Effector memory CD8-positive, alpha-beta T cell (primary cell): ENCODE measurements at places on chromosomes 3 and 15.

GRCh38 chr3:54045061-54045815 is 77.1 kb upstream of the CACNA2D3 start:
- no peak for DNase-seq

DNA sequence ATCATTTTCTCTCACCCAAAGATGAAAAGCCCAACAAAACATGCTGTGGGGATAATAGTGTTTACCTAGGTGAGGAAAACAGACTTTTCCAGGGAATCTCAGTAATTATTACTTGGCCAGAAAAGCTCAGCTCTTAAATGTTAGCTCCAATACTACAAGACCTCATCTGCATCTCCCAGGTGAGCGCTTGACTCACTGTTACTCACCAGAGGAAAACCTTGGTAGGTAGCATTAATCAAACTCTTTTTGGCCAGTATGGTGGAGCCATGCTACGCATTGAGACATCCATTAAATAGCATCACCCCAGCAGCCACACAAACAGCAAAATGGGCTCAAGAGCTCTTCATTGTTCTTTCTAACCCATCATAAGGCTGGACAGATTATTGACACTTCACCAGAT is 99.0 kb downstream of the TIGIT start:
- no peak for DNase-seq

- DNase-seq = peak; percentile 2
Observed at GRCh38 chr3:139427283-139428060, 38.0 kb upstream of the COPB2 start.

DNA sequence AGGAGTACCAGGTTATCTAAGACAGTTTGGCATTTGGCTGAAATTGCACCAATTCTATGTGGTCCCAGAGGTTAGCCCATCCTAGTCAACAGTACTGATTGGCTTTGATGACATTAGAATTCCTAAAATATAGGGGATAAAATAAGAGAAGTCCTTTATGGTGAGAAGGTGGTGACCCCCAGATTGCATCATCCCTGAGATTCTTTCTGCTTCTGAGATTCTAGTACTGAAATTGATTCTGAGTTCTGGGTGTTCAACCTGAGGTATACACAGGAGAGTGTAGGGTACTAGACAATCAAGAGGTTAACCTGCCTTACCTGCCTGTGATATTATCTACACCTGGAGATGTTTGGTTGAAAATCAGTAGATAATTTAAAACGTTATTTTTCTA is 140.9 kb upstream of the MRPS22 start:
- no peak for DNase-seq

- DNase-seq = no peak
Observed at GRCh38 chr15:68658641-68659358, 80.0 kb downstream of the CORO2B start.

- no peak for DNase-seq
Observed at GRCh38 chr3:72434296-72434695, 413.9 kb downstream of the SHQ1 start.

- DNase-seq = no peak
Observed at GRCh38 chr3:151035072-151035471, 50.4 kb upstream of the MED12L start.

GRCh38 chr3:31465999-31466398 is 66.7 kb upstream of the STT3B start:
- no peak for DNase-seq

GRCh38 chr3:71930056-71930991 is 145.4 kb upstream of the PROK2 start:
- no peak for DNase-seq

- DNase-seq = no peak
Observed at GRCh38 chr15:72616491-72617210, 37.8 kb upstream of the GOLGA6B start.

- DNase-seq = no peak
Observed at GRCh38 chr3:156216852-156217251, 96.5 kb downstream of the KCNAB1 start.

DNA sequence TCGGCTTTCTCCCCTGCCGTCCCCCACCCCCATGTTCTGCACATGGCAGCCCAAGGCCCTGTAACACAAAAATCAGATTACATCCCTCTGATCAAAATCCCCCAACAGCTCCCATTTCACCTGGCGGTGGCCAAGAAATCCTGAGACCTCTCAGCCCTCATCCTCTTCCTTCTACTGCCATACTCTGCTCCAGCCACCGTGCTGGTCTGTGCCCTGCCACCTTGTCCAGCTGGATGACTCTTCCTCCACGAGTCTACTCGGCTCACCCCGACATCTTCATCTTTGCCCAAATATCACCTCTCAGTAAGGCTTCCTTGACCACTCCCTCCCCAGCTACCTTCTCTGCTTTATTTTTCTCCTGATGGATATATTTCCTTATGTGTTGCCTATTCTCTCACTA is 3.1 kb downstream of the CCDC51 start:
- DNase-seq = no peak

DNA sequence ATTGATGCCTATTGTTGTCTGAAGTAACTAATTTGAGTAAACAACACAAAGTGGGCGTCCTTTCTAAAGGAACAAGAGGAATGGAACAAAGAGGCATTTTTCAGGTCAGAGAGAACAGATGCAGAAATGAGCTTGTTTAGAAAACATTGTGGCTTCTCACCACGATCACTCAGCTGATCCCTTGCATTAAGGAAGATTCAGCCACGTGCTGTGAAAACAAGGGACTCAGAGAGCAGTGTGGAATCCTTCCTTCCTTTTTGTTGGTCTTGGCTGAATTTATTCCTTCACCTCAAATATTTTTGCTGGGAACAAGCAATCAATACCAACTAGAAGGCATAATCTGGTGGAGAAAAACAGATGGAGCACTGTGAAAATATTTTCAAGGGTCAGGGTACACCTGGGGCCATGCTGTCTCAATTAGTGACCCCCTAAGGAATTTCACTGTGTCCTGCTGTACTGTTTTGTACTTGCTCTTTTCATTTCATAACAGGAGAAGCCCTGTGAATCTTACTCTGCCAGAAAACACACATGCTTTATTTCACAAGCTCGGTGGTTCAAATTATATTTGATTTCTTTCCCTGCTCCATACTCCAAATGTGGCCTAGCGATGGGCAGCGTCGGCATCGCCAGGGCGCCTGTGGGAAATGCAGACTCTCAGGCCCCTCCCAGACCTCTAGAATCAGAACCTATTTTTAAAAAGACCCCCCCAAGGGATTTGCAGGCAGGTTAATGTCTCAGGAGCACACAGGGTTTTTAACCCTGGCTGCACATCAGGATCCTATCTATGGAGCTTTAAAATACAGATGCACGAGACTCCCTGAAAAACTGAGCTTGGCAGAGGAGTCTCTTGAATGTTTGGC is 11.6 kb upstream of the SLC6A20 start:
- DNase-seq = no peak

- no peak for DNase-seq
Observed at GRCh38 chr3:15321349-15321748, 11.0 kb downstream of the SH3BP5 start.
